ENCODE measurements at places on chromosomes 5 and 9.

- no peak for DNase-seq
Observed at GRCh38 chr5:43432486-43433375, 20.5 kb upstream of the CCL28 start.

GRCh38 chr5:124337996-124338395 lies 408.4 kb downstream of the ZNF608 start:
- DNase-seq = no peak

- peak; percentile 35 for DNase-seq
Observed at GRCh38 chr5:14665949-14666348, 1.4 kb downstream of the OTULIN start.

DNA sequence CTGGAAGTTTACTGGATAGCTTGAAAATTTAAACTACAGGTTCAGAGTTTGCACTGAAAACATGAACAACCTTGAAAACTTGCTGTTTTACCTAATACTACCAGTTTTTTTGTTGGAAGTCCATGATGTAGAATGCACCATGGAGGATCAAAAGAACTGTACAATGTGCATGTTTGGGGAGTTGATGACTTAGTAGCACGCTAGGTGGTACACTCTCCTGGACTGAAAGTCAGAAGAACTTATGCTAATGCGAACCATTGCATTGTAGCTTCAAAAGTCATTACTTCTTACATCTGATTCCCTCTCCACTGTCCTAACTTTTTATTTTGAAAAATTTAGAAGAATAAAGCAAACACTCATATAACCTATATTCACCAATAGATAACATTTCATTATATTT lies 211.0 kb downstream of the OSTF1 start:
- DNase-seq = no peak

DNA sequence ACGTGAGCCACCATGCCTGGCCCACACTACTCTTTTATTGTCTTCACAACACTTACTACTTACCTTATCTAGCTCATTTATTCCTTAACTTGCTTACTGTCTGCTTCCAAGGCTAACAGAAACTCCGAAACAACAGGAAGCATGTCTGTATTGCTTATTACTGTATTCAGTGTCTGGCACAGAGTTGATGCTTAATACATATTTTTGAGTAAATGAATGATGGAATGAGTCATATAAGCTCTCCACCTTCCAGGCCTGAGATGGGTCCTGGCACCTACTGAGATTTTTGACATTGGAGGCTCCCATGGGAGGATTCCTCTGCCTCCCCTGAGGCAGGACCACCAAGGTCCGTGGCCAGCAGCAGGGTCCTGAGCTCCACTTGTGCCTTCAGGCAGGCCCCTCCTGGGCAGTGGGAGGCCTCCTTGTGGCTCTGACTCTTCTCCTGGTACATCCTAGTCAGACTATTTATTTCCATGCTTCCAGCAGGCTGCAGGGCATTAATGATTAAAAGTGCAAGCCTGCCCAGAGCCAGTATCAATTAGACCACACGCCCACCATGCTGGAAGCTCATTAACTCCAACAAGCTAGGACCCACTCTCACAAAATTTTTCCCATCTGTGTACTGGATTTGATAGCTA lies 76.5 kb upstream of the CTNNA1 start:
- DNase-seq = no peak

DNA sequence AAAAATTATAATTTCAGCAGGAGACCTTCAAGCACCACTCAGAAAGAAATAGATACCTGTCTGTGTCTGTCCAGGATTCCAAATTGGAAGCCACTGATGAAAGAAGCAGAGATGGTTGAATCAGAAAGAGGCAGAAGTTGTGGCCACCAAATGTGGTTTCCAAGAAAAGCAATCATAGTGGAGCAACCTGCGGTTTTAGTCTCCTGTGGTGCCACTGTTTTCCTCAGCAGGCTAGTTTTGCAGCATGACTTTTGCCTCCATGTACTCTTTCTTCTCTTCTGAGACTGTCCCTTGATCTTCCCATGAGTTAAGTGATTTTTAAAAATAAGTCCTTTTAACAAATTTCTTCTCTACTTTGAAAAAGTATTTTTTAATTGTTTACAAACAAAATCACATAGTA lies 535.8 kb downstream of the CYLC2 start:
- DNase-seq = no peak

- DNase-seq = peak; percentile 74
Observed at GRCh38 chr9:127698985-127699670, 7.7 kb upstream of the CFAP157 start.

- DNase-seq = no peak
Observed at GRCh38 chr9:136023410-136024225, 62.4 kb upstream of the UBAC1 start.

DNA sequence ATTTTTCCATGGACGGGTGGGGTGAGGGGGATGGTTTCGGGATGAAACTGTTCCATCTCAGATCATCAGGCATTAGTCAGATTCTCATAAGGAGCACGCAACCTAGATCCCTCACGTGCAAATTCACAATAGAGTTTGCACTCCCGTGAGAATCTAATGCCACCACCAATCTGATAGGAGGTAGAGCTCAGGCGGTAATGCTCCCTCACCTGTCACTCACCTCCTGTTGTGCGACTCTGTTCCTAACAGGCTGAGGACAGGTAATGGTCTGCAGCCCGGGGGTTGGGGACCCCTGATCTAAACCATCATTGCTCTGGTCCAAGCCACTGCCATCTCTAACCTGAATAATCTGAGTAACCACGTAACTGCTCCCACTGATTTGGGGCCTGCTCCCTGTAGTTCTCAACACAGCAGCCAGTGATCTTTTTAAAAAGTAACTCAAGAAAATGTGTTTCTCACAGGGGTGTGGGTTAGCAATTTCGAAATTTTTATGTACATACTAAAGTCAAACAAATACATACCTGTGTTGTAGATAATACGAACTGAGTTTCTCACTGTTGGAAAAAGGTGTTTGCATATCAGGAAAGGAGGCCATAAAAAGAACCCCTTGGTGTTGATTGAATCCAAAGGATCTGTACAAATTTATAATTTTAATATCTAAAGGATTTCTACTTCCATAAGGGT lies 11.2 kb upstream of the IL13 start:
- DNase-seq = no peak

- no peak for DNase-seq
Observed at GRCh38 chr5:38341641-38342040, 83.3 kb downstream of the EGFLAM start.

DNA sequence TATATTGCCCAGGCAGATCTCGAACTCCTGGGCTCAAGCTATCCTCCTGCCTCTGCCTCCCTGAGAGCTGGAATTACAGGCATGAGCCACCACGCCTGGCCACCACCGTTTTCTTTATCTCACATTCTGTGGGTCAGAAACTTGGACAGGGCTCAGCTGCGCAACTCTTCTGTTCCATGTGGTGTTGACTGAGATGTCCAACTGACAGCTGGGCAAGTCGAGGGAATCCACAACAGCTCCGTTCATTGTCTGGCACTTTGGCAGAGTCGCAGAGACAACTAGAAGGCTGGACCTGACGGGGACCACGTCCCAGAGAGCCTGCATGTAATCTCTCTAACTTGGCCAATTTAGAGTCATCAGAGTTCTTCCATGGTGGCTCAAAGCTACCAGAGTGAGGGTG lies 36.2 kb upstream of the AOPEP start:
- DNase-seq = no peak

DNA sequence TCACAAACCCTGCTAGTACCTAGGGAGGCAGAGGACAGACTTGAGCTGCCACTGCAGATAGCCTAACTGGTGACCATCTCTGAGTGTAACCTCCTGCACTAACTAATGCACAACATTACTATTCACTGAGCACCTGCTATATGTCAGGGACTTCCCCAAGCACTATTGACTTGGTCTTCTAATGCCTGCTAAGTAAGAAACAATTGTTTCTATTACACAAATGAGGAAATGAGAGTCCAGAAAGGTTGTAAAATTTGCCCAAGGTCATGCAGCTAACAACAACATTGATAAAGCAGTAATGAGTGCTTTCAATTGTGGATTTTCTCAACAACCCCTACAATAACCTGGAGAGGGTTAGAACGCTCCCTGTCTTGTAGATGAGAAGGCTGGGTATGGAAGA lies 183.7 kb downstream of the ZNF462 start:
- no peak for DNase-seq

GRCh38 chr5:44189255-44189654 lies 200.0 kb downstream of the FGF10 start:
- no peak for DNase-seq
